Large intestine (tissue), 12 donors: ENCODE measurements at places on chromosomes 1 and 21.

- no peak overlapping the region for H3K27ac ChIP-seq
- DNase-seq: no peak
- H3K36me3 ChIP-seq: no peaks in the 10 kb centered on the region
- H3K27me3 ChIP-seq: no peaks in the 10 kb centered on the region
- no peak overlapping the region for H3K4me3 ChIP-seq
Observed at GRCh38 chr1:201508809-201509208, 1.9 kb upstream of the CSRP1 start.

- DNase-seq: no peak
- no peak overlapping the region for H3K27ac ChIP-seq
- H3K27me3 ChIP-seq: peaks cover 12% of the 10 kb centered on the region
Observed at GRCh38 chr1:231192620-231193163, 30.8 kb downstream of the TRIM67 start.

DNA sequence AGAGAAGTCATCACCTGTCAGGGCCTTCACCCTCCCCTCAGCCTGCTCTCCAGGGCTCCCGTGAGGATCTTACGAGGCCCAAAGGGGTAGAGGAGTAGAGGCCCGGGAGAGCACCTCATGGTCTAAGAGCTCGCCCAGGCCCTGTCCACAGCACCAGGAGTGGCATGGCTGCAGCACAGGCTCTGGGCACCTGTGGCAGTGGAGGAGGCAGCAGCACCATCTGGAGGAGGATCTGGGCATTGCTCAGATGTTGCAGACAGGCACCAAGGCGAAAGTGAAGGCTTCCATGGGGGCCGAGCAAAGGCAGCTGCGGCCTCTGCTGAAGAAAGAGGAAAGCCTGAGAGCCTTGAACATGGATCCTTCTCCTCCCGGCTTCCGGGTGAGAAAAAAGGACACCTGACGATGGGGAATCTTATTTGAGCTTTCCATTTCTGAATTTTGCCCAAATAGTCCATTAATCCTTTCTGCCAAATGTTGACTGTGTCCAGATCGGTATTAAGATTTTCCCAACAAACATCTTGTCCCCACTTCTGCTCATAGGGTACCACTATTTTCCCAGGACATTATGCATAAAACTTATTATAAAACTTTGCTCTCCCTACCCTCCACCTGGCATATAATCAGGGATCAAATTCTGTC lies 604.7 kb downstream of the PTPRC start:
- H3K36me3 ChIP-seq: no peaks in the 10 kb centered on the region
- H3K4me3 ChIP-seq: no peak overlapping the region
- H3K4me1 ChIP-seq: no peaks in the 10 kb centered on the region
- H3K27ac ChIP-seq: no peak overlapping the region
- no peaks in the 10 kb centered on the region for H3K27me3 ChIP-seq

GRCh38 chr1:89883030-89883379 lies 62.2 kb downstream of the LRRC8D start:
- H3K4me3 ChIP-seq: no peak overlapping the region
- H3K27ac ChIP-seq: no peak overlapping the region
- H3K27me3 ChIP-seq: no peaks in the 10 kb centered on the region
- no peaks in the 10 kb centered on the region for H3K4me1 ChIP-seq
- no peak for DNase-seq
- peaks cover 4% of the 10 kb centered on the region for H3K36me3 ChIP-seq

GRCh38 chr1:227357171-227357926 lies 39.1 kb upstream of the CDC42BPA start:
- no peak overlapping the region for H3K4me3 ChIP-seq
- peak; percentile 94 for DNase-seq
- no peaks in the 10 kb centered on the region for H3K27me3 ChIP-seq
- peak overlapping the region; percentile 67 for H3K27ac ChIP-seq

DNA sequence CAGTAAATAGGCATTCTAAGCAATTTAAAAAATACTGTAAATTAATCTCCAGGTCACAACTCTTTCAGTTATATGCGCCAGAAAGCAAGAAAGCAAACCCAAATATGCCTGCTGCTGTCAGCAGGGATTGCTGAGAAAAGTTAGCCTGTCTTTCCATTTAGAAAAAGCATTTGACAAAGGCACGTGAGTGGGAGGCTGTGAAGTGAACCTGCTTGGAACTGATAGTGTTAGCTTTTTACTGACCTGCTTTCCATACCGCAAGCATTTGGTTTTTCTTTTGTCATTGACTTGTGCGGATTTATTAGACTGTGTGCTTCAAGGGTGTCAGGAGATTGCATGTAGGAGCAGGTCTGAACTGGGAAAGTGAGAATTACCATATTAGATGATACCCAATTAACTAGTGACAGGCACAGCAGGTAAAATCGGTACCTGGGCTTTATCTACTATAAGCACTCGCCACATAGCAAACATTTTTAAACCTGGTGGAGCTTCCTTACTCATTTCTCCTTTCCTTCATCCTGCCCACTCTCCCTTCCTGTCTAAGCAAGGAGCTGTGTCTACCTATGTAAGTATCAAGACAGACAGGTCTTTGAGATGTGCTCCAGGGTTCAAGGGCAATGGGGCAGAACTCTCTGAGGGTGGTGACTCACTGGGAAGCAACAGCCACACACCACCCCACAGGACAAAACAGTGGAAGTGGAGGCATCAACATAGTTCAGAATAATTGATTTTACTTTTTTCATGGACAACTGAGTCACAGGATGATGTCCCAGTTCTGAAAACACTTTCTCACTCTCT lies 323.9 kb downstream of the DISC1 start:
- DNase-seq: no peak
- H3K27ac ChIP-seq: no peak overlapping the region
- no peaks in the 10 kb centered on the region for H3K4me1 ChIP-seq
- H3K4me3 ChIP-seq: no peak overlapping the region
- H3K36me3 ChIP-seq: no peaks in the 10 kb centered on the region
- no peaks in the 10 kb centered on the region for H3K27me3 ChIP-seq
